ENCODE measurements at places on chromosomes 7 and 10.

- DNase-seq, result no peak
Measured at GRCh38 chr10:11896549-11897200, 73.5 kb downstream of the PROSER2 start.

- DNase-seq, result no peak
Measured at GRCh38 chr7:4172883-4173282, 509.2 kb upstream of the FOXK1 start.

DNA sequence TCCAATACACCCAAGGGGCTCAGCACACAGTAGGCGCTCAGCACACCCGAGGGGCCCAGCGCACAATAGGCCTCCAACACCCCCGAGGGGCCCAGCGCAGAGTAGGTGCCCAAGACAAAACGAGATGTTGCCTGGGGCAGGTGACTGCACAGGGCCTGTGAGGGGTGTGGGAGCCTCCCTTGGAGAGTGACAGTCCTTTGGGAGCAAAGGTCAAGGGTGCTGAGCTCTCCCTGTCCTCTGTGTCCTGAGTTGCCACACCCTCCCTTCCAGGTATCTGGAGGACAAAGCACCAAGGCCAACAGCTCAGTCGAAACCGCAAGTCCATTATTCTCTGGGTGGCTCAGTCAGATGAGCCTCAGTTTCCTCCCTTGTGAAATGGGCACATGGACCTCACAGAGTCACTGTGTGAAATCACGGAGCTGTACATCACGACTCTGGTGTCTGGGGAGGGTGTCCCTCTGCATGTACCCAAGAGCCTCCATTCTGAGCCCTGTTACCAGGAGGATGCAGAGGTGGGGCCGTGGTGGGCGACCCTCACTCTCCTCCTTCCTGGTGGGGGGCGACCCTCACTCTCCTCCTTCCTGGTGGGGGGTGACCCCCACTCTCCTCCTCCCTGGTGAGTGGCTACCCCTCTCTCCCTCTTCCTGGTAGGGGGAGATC, 81.3 kb downstream of the FOXL3 start:
- peak; percentile 48 for DNase-seq

GRCh38 chr10:101504438-101504837, 83.6 kb downstream of the POLL start:
- DNase-seq, result no peak

DNA sequence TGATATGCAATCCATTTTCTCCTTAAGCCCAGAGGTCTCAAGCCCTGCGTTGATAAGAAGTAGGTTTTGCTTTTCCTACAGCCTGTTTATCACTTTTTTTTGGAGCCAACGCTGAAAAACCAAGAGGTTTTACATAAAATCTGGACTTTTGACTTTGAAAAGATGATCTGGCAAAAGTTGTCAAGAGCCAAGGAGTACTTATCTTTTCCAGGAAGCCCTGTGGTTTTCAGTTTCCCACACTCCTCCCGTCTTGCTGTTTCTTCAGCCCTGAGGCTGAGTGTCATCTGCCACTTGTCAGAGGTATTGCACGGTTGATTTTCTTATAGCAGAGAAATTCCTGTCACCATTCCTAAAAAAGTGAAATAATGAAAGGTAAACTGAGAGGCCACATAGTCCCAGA, 108.7 kb downstream of the TYW1 start:
- no peak for DNase-seq

GRCh38 chr10:44198780-44199097, 186.2 kb downstream of the CXCL12 start:
- no peak for DNase-seq

GRCh38 chr7:158004123-158004490, 583.5 kb downstream of the PTPRN2 start:
- no peak for DNase-seq

DNA sequence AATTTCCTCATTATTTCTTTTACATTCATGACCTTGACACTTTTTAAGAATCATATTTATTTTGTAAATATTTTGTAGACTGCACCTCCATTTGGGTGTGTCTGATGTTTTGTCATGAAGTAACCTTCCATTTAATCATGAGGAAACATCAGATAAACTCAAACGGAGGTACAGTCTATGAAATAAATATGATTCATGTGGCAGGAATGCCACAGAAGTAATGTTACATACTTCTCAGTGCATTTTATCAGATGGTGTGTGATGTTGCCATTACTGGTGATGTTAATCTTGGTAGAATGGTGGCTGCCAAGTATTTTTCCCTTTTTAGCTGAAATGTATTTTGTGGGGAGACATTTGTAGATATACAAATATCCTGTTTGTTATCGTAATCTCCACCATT, 64.9 kb downstream of the ZNF37A start:
- no peak for DNase-seq

GRCh38 chr7:14504134-14504533, 398.4 kb downstream of the DGKB start:
- DNase-seq, result peak; percentile 3

GRCh38 chr7:151139791-151140190, 27.7 kb downstream of the GBX1 start:
- no peak for DNase-seq

DNA sequence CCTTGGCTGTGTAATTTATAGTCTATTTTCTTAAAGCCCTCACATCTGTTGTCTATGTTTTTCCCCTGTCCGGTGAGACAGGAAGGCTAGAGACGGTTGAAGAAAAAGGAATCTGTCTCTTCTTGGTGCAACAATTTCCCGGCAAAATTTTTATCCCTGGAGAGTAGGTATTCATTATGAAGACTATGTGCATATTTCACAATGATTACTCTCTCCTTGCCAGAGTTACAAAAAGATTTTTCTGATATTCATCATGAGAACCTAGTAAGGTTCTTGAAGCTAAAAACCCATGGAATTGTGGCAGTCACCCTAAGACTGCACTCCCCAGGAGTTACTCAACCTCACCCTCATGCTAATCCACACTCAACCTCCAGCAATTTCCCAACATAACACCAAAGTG, 55.0 kb upstream of the GHITM start:
- no peak for DNase-seq

DNA sequence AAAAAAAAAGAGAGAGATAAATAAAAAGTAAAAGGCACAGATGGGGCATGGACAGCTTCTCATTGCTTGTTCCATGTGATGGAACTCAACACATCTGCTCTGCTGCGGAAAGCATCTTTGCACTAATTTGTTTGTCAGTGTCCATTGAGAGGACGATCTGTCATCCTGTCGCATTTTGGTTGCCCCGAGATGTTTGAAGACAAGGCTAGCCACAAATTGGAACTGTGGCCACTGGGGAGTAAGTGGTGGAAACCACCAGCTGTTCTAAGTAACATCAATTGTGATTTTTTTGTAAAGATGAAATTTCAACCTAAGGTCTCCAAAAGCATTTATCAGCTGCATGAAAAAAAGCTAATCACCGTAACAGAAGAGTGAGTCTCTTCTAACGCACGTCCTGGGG, 312.7 kb downstream of the ADARB2 start:
- DNase-seq, result no peak

GRCh38 chr7:140218656-140219055, 41.9 kb upstream of the KDM7A start:
- DNase-seq, result no peak

- peak; percentile 55 for DNase-seq
Measured at GRCh38 chr10:58993480-58994221, 182.8 kb upstream of the PHYHIPL start.

DNA sequence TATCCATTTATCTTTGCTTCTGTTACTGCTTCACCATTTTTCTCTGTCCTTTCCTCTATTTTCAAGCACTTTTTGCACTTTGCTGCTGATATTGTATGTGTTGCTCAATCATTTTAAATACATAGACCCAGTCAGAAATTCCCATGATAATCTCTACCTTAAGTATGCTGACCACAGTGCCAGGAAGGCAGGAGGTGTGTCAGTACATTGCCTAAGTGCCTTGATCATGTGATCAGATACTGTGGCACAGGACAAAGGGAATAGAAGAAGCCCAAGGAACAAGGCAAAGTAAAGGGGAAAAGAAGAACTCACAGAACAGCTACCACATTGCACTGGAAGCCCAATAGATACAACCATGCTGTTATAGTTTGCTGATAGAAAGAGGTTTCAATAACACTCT, 53.7 kb upstream of the CD36 start:
- peak; percentile 8 for DNase-seq

- no peak for DNase-seq
Measured at GRCh38 chr7:116449950-116450349, 49.6 kb upstream of the CAV2 start.

GRCh38 chr7:88001744-88002530, 67.9 kb downstream of the ADAM22 start:
- no peak for DNase-seq

- no peak for DNase-seq
Measured at GRCh38 chr7:151137791-151138152, 29.7 kb downstream of the GBX1 start.

DNA sequence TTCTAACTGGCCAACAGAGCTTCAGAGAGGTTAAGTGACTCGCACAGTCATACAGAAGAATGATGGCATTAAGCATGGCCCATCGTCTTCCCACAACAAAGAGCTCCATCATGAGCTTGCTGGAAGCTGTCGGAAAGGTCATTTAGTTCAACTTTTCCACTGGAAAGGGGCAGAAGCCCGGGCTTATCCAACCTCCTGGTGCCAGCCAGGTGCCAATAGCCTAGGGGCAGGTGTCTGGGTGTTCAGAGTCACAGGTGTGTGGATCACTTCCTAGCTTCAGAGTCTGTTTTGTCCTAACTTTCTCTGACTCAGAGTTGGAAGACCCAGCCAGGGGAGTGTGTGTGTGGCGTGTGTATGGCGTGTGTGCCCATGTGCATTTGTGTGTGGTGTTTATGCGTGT, 1.3 kb upstream of the TRPV6 start:
- no peak for DNase-seq

DNA sequence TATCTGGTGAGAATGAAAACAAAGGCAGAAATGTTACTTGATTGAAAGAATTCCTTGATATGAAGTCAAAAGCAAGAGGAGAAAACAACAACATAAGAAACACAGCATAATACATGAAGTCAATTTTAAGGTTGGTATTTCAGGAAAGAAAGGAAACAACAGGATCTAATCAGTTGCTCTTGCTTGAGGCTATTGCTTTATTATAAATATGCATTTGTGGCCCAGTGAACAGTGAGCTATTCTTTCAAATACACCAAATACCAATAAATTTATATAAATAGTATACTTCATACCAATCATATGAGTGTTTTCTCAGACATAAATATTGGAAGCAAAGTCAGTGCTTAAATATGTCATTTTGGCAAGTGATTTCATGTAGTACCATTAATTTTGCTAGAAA, 806.6 kb downstream of the NXPH1 start:
- no peak for DNase-seq

DNA sequence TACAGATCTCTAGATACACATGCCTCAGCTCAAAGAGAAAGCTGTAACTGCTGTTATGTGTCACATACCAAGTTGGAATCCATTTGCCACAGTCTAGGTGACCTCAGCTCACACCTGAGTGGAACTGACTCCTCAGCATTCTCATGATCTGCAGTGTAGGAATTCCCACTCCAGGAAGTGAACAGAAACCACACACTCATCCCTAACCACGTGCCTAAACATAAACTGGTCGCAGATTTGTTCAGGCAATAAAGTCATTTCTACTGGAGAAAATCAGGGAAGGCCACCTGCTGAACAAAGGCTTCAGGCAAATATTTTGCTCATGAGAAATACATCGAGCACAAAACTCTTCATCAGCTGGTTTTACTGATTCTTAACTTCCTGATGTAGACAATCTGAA, 23.0 kb upstream of the ZMYND11 start:
- DNase-seq, result no peak

DNA sequence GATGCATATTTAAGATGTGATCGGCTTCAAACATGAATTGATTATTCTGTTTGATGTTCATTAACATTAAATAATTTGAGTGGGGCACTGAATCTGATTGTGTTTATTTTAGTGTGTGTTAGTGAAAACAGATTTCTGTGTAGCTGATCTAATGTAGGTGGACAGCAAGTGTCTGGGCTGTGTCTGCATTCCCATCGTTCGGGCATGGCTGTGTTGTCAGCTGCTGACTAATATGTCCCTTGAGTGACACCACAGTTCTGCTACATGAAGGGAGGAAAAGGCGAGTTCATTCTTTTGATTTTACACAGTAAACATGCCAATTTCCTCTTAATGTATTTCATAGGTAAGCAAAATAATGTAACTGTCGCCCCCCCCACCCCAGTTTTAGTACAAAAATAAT, 203.0 kb downstream of the CNTNAP2 start:
- DNase-seq, result peak; percentile 46

DNA sequence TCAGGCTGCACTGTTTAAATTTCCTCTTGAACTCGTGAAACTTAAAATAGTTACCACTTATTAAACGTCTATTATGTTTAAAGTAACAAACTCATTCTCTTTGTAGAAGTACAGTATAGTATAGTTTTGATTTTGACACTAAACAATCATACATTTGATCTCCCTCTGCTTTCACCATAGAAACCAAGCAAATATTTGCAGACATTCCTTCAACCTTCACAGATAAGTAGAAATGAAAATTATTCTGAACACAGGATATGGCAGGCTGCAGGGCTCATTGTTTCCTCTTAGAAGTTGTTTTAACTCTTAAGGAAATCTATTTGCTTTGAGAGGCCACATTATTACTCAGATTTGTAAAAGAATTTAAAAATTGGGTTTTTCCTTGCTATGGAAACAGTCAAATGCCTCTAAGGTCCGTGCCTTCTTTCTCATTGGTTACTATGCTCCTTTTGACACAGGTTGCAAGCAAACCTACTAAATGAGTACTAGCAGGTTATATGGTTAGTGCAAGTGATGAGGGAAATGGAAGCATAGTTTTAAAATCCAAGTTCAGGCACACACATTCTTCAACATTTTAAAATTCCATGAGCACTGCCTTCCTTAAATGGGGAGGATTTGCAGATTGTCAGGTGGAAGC, 92.8 kb upstream of the FAM133B start:
- peak; percentile 46 for DNase-seq

DNA sequence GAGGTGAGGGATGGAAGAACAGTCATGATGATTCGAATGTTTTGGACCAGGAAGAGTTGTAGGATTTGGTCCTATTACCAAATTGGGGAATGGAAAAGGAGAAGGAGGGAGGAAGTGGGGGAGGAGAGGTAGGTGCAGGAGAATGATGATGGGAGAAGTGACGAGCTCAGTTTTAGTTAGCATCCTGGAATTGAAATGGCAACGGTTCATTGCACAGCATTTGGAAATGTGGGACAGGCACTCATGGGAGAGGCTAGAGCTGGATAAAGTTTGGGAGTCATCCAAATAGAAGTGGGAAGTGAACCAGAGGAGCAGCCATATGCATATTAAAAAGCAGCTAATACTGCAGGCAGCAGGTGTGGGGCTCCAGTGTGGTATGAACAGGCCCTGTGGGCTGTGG, 253.6 kb downstream of the SORCS3 start:
- no peak for DNase-seq
